Activated T-cell treated with anti-CD3 and anti-CD28 coated beads, Interleukin-2, amount 50 U/mL, for 1 hour (primary cell): ENCODE measurements at places on chromosomes 5 and 9.

- no peak for DNase-seq
Observed at GRCh38 chr5:154193701-154194121, 3.2 kb downstream of the GALNT10 start.

DNA sequence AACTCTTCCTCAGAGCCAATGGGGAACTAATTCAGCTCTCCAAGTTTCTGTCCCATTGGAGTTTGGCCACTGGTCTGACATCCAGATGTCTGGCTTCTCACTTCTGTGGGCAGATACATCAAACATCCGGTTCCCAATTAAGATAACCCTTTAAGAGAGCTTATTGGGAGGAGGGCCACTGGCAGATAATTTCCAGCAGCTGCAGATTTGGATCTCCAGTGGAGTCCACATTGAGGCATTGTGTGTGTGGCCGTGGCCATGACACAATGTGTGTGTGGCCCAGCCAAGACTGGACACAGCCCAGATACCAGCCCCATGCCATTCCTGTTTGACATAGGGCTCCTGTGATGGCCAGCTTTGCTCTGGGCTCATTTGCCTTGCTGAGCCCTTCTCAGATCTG is 110.5 kb upstream of the MAP1B start:
- DNase-seq: no peak

DNA sequence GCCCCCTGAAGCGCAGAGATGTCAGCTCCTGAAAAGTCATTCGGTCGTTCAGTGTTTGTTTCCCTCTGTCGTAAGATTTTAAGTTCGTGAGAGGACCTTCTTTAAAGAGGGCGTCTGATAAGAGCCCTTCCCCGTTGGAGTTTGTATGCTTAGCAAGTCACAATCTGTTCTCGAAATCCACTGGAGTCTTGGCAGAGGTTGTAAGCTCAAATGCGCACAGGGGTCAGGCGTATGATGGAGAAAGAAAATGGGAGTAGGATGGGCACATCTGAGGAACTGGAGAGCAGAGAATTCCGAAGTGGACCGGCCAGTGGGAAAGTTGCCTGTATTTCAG is 710 bp downstream of the HSD17B4 start:
- DNase-seq: no peak

- DNase-seq: no peak
Observed at GRCh38 chr9:114282926-114283325, 40.0 kb upstream of the ORM1 start.

DNA sequence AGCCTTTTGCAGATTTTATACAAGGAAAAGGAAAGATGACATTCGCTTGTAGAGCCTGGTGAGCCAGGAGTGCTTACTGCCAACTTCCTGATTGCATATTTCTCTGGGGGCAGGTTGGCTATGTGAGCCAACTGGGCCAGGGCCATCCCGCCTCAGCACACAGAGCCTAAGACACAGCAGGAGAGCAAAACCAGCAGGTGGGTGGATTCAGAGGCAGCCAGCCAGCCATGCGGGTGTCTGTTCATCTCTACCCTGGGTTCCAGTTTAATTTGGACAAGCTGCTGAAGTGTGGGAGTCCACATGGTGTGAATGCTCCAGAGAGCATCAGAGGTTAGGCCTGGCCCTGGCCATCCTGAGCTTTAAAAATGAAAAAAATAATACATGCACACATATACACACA is 291.4 kb downstream of the ARHGEF28 start:
- no peak for DNase-seq
